ENCODE measurements at places on chromosomes 13 and 19. TPM values are rescaled to one million over a fixed set of nuclear protein-coding genes. Genes with fewer than 3 reads are reported as not detected.

FOXO1 gene
- total RNA-seq: 7.4 TPM

KCNC3 gene
- total RNA-seq: not detected

KL gene
- not detected for total RNA-seq

RFPL4AL1 gene
- not detected for total RNA-seq

CLEC17A gene
- under 0.01 TPM for total RNA-seq

ZNF665 gene
- total RNA-seq: 2.9 TPM

DNA sequence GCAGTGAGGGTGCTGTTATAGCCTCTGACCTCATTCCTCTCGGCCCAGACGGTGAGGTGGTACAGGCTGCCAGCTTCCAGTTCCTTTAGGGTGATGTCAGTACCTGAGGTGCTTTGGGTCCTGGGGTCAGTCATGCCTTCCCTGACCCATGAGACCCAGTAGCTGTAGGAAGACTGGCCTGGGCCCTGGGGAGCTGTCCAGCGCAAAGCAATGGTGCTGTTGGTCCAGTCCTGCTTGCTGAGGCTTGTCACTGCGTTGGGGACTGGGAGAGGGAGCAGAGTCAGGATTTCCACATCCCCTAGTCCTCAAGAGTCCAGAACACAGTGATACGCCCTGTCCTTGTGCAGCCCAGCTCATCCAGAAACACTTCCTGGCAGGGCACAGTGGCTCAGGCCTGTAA lies 10.7 kb downstream of the PTPRH start:
- DNase-seq: no peak
- no peak overlapping the region for H3K27ac ChIP-seq
- no peak overlapping the region for H3K4me3 ChIP-seq
- H3K4me1 ChIP-seq: no peaks in the 10 kb centered on the region

- H3K27ac ChIP-seq: no peak overlapping the region
- no peaks in the 10 kb centered on the region for H3K36me3 ChIP-seq
- peaks cover 9% of the 10 kb centered on the region for H3K27me3 ChIP-seq
Measured at GRCh38 chr13:48737689-48738088, 84.0 kb downstream of the CYSLTR2 start.

DNA sequence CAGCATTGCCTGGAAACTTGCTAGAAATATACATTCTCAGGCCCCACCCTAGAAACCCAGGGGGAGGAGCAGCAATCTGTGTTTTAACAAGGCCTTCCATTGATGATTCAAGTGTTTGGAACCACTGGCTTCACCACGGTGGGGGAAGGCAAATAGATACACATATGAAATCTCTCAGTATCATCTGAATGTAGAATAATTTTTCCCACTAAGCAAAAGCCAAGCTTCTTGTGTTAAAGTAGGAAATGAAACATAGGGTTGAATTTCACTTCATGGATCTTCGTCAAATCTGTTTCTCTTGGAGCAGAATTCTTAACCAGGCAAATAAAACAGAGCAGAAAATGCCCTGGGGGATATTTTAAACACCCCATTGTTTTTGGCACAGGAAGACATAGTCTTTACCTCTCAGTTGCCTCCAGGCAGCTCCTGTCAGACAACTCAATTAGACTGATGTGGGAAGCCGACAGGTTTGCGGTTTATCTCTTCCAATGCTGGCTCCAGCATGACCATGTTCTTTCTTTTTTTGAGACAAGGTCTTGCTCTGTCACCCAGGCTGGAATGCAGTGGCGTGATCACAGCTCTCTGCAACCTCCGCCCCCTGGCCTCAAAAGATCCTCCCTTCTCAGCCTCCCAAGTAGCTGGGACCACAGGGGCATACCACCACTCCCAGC lies 213.0 kb downstream of the FOXO1 start:
- DNase-seq: peak; percentile 80
- H3K36me3 ChIP-seq: no peaks in the 10 kb centered on the region
- H3K4me1 ChIP-seq: peaks cover 18% of the 10 kb centered on the region
- no peak overlapping the region for H3K4me3 ChIP-seq
- H3K27ac ChIP-seq: peak overlapping the region; percentile 56

DNA sequence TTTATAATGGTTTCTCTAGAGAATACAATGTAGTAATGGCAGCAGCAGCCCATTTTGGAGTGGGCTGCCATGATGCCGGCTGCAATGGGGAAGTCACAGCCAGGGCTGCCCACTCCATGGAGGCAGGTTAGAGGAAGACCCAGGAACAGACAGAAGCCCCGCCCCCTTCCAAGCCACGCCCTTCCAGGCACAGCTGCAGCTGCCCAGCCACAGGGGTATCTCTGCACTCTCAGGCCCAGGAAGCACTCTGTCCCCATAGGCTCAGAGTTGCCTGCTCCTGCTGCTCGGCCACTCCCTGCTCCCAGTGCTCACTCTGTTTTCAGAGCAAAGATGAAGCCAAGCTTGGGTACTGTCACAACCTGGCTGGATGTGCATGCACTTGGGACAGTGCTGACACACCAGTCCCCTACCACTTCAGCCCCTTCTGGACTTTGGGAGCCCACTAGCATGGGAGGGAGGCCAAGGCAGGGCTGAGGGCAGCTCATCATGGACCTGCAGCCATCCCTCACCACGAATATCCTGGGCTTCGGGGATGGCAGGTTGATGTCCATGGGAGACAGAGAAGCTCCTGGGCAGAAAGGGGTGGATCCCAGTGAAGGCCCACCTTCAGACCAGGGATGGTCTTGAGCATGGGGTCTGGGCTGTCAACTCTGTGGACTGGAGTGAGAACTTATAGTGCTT lies 1224.2 kb downstream of the SLITRK5 start:
- DNase-seq: peak; percentile 6
- no peak overlapping the region for H3K4me3 ChIP-seq
- H3K27me3 ChIP-seq: no peaks in the 10 kb centered on the region
- H3K4me1 ChIP-seq: no peaks in the 10 kb centered on the region

DNA sequence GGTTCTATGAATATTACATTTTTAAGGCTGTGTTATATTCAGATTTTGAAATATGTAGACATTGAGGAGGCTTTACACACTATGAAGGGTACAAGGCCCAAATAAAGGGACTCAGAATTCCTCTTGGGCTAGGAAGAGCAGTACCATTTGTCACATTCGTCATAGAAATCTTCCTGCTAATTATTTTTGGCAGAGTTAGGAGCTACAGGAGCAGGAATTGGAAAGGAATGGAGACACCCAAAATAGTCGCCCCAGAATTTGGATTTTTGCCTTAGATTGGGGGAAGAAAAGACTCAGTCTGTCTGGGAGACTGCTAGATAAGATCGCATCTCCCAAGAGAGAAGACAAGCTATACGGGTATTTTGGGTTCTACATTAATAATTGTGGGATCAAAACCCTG lies 176.4 kb upstream of the DACH1 start:
- H3K36me3 ChIP-seq: no peaks in the 10 kb centered on the region
- no peak for DNase-seq
- no peaks in the 10 kb centered on the region for H3K4me1 ChIP-seq
- H3K4me3 ChIP-seq: no peak overlapping the region
- H3K27me3 ChIP-seq: no peaks in the 10 kb centered on the region
- H3K27ac ChIP-seq: no peak overlapping the region

DNA sequence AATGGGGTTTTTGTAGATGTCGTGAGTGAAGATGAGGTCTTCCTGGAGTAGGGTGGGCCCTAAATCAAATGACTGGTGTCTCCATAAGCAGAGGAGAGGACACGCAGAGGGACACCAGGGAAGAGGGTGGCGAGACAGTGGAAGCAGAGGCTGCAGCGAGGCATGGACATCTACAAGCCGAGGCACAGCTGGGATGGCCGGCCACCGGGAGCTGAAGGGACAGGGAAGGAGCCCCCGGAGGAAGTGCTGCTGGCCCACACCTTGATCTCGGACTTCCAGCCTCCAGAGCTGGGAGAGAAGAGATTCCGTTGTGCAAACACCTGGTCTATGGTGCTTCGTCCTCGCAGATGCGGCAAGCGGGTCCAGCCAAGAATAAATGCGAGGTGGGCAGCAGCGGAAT lies 84.5 kb downstream of the ANKRD10 start:
- no peak for DNase-seq
- no peak overlapping the region for H3K4me3 ChIP-seq
- no peaks in the 10 kb centered on the region for H3K4me1 ChIP-seq
- no peak overlapping the region for H3K27ac ChIP-seq
- H3K36me3 ChIP-seq: no peaks in the 10 kb centered on the region

- H3K36me3 ChIP-seq: no peaks in the 10 kb centered on the region
- no peaks in the 10 kb centered on the region for H3K4me1 ChIP-seq
- H3K27me3 ChIP-seq: no peaks in the 10 kb centered on the region
- no peak overlapping the region for H3K27ac ChIP-seq
- H3K4me3 ChIP-seq: no peak overlapping the region
- DNase-seq: no peak
Measured at GRCh38 chr13:80572923-80573316, 232.0 kb upstream of the SPRY2 start.

DNA sequence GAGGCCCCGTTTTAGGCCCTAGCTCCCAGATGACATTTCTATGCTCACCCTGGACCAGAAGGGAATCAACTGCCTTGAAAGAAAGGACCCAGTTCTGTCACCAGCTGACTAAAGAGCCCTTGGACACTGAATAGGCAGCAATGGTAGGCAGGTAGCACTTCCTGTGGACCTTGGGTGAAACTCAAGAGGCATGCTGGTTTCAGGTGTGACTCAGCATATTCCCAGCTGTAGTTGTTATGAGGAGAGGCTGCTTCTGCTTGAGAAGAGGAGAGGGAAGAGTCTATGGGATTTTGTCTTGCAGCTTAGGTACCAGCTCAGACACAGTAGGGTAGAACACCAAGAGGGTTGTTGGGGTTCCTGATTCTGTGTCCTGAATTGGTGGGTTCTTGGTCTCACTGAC lies 37.9 kb upstream of the HTR2A start:
- H3K27me3 ChIP-seq: no peaks in the 10 kb centered on the region
- DNase-seq: peak; percentile 13
- no peak overlapping the region for H3K4me3 ChIP-seq
- no peak overlapping the region for H3K27ac ChIP-seq

DNA sequence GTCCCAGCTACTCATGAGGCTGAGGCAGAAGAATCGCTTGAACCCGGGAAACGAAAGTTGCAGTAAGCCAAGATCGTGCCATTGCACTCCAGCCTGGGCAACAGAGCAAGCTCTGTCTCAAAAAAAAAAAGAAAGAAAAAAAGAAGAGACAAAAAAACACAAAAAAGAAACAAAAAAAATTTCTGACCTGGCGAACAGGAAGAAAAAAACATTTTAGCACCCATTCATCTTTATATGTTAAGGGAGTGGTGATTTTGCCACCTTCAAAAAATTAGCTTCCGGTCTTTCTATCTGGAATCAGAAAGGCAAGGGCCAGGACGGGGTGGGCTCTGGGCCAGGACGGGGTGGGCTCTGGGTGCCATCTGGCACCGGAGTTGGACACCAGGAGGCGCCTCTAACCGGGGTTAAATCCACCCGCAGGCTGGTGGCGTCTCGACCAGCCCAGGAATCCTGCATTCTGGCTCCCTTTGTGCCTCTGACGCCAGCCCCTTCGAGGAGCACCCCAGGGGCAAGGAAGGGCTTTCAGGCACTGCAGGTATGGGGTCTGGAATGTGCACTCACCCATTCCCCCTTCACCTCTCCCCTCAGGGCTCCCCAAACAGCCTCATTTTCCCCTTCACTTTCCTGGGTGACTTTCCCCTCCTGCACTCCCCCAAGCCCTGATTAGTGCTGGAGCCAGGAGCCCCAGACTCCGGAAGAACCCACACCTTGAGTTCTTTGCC lies 10.4 kb upstream of the ZSWIM4 start:
- peak; percentile 82 for DNase-seq
- H3K36me3 ChIP-seq: peaks cover under 1% of the 10 kb centered on the region
- peak overlapping the region; percentile 3 for H3K4me3 ChIP-seq
- peaks cover 38% of the 10 kb centered on the region for H3K4me1 ChIP-seq
- H3K27ac ChIP-seq: peak overlapping the region; percentile 61
- no peaks in the 10 kb centered on the region for H3K27me3 ChIP-seq

DNA sequence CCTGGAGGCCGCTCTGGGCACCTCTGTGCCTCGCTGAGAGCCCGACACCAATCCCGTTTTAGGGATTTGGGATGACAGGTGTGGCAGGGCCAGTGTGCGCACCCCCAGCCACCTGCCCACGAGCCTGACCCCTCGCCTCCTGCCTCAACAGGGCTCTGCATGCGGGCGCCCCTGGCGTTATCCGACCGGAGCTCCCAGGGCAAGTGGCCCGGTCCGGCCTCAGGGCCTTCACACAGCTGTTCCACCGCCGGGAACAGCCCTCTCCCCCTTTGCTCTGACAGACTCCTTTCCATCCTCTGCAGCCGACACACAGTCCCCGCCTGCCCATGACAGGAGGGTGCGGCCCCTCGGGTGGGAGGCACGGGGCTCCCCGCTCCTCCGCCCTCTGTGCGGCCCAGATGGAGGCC lies 7.1 kb upstream of the WDR18 start:
- DNase-seq: no peak
- peaks cover 7% of the 10 kb centered on the region for H3K36me3 ChIP-seq
- no peak overlapping the region for H3K27ac ChIP-seq
- H3K4me3 ChIP-seq: no peak overlapping the region
- H3K4me1 ChIP-seq: no peaks in the 10 kb centered on the region
